ENCODE measurements at places on chromosomes 3 and 15.

DNA sequence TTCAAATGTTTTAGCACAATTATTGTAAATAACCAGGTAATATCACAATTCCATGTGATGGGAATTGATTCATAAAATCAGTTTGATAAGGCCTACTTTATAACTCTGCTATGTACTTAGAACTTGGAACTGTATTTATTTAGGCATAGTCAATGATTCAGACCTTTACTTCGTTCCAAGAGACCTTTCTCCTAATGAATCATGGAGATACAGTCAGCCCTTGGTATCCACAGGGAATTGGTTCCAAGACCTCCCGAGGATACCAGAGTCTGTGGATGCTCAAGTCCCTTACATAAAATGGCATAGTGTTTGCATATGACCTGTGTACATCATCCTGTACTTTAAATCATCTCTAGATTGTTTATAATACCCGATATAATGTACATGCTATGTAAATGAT is 60.8 kb upstream of the UMPS start:
- DNase-seq: no peak

DNA sequence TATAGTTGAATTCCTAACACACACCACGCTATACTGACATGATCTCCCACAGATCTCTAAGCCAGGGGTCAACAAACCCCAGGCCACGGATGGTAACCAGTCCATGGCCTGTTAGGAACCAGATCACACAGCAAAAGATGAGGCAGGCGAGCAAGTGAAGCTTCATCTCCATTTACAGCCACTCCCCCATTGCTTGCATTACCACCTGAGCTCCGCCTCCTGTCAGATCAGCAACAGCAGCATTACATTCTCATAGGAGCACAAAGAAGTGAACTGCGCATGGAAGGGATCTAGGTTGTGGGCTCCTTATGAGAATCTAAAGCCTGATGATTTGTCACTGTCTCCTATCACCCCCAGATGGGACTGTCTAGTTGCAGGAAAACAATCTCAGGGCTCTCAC is 2.7 kb downstream of the PDCD7 start:
- DNase-seq: peak; percentile 65

- DNase-seq: no peak
Measured at GRCh38 chr3:196987022-196987421, 18.4 kb upstream of the PIGZ start.

GRCh38 chr3:60703008-60703407 is 548.2 kb downstream of the FHIT start:
- DNase-seq: no peak

GRCh38 chr3:184784731-184785500 is 27.1 kb upstream of the VPS8 start:
- DNase-seq: no peak

DNA sequence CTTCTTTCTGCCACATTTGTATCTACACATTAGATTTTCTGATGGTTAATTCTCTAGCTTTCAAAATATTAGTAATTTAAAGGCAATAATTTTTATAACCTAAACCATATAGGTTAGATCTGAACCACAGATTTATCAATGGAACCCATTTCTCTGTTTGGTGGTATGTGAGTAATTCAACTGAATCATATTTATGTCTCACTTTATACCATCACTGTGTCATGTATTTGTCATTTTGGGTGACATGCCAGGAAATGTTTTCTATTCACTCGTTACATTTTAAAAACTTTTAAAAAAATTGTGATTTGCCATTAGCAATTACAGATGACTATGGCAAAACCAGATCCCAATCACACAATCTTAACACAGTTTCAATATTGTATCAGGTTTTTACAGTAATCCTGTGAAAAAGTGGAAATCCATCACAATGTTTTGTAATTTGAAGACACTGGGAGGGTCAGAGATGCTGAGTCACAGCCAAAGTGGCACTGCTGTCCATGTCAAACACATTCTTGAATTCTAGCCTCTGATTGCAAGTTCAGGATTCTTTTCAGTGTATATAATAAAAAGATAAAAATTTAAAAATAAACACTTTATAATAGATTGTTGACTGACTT is 356.0 kb upstream of the RBMS3 start:
- DNase-seq: no peak

DNA sequence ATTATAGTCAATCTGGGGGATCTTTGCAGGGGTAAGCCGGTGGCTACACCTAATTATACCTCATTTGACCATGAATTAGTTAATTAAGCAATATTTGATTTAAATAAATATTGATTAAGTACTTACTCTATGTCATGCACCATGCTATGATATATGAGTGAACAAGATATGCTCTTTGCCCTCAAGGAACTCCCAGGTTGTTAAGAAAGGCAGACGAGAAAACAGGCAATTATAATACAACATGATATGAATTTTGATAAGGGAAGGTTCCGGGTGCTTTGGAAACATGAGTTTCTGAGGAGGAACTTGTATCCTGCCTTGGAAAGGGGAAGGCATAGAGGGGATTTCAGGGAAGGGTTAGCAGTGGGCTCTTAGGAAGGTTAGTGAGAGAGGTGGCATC is 412.9 kb downstream of the WDR72 start:
- DNase-seq: no peak

GRCh38 chr3:123143669-123144411 is 57.9 kb upstream of the SEC22A start:
- DNase-seq: peak; percentile 94
